ENCODE measurements at places on chromosomes 2 and 18.

- no peak for DNase-seq
Observed at GRCh38 chr18:49177071-49177470, 226.3 kb upstream of the SMAD7 start.

GRCh38 chr2:105653302-105653701, 91.4 kb upstream of the NCK2 start:
- no peak for DNase-seq

DNA sequence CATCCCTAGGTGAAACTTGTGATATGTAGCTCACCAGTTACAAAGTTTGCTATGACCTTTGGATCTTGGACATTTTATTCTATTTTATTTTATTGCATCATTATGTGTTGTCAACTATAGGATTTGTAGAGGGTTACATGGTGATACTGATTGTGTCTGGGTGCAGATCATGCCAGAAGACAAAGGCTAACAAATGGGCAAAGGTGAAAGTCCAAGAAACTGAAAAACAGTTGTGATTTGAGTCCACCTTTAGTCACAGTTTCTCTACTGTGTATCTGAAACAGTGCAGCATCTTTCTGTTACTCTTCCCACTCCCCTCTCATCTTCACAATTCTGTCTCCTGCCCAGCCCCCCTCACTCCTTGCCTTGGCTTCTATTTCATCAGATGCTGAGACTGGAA, 111.9 kb upstream of the LYPD6 start:
- no peak for DNase-seq

- no peak for DNase-seq
Observed at GRCh38 chr2:226122041-226122440, 677.6 kb downstream of the IRS1 start.

GRCh38 chr18:74652392-74652988, 54.8 kb downstream of the ZNF407 start:
- no peak for DNase-seq

DNA sequence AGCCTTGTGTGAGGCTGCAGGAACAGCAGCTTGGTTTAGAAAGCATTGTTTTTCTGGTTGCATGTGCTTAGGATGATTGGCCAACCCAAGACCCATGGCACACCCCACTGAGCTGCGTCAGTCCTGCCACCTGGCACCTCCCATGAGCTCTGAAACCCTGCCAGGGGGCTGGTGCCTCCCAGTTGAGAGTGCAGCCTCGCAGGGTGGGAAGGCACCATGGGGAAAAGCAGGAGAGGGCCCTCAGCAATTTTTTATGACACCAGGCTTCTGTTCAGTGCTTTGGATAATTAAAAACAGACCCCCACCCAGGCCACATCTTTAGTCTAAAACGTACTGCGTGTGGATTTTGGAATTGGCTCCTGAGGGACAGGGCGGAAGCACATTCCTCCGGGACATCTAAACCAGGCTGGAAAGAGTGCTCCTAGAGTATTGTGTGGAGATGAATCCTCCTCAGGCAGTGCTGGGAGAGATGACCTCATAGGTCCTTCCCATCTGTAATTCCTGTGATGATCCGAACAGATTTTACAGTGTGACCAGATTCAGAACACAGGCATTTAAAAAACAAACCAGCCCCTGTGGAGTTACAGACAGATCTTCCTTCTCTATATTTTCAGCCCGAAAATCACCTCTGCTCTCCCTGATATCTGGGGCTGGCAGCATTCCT, 438.3 kb downstream of the ZNF521 start:
- no peak for DNase-seq

Measured in left renal pelvis (tissue), 4 donors.